ENCODE measurements at places on chromosomes 12 and 14. TPM values are rescaled to one million over a fixed set of nuclear protein-coding genes. Genes with fewer than 3 reads are reported as not detected.

DNA sequence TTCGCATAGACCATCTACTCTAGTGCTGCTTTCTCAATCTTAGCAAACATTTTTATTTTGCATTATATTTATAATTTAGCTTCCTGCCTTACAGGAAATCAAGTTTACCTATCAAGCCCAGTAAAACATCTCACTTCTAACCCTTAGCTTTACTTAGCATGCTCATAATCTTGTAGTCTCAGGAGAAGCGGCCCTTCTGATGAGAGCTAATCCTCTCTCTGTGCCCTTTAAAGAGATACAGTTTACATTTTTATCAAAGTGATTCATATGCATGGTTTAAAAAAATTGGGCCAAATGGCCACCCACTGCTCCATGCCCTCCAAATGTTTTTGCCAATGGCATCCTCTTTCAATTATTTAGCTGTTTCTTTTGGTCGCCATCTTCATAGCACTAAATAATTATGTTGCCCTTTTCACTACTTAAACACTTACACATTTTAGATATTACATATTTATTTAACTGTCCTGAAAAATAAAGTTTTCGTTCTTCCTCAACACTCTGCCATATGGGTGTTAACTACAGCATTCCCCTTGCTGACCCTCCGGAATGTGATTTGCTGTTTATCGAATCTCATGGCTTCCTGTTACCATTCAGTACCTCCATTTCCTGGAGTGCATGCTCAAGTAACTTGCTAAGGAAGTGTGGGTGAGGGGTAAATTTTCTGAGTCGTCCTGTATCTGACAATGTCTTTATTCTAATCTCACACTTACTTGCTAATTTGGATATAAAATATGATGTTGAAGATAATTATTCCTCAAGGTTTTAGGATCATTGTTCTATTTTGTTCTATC lies 29.3 kb downstream of the YLPM1 start:
- DNase-seq, result no peak
- H3K4me1 ChIP-seq, result no peaks in the 10 kb centered on the region
- no peak overlapping the region for H3K4me3 ChIP-seq
- no peaks in the 10 kb centered on the region for H3K27me3 ChIP-seq
- H3K36me3 ChIP-seq, result peaks cover 6% of the 10 kb centered on the region

GRCh38 chr14:101497684-101498525 lies 63.4 kb upstream of the DIO3 start:
- no peaks in the 10 kb centered on the region for H3K27me3 ChIP-seq
- H3K36me3 ChIP-seq, result no peaks in the 10 kb centered on the region

Gene PTPN6
- 457 TPM for total RNA-seq

DNA sequence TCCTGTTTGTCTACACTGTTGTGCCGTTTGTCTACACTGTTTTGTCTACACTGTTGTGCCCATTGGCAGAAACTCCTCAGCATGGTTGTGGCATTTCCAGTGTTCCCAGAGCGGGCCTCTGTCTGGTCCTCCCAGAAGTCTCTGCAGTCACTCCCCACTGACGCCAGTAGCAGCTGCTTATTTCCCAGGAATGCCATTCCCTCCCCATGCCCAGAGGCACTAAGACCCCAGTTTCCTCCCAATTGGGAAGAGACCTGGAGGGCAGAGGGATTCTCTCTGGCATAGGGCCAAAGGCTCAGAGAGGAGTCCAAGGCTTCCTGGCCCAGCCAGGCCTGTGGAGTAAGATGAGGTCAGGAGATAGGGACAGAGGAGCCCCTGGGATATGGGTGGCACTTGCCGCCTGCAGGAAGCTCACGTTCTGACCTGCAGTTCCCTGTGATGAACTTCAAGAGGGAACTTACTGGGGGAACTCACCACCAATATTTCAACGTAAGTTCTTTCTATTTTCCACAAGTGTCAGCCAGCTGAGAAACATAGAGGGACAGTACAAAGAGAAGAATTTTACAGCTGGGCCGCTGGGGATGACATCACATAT lies 69.1 kb downstream of the TNFAIP2 start:
- H3K4me1 ChIP-seq, result no peaks in the 10 kb centered on the region
- no peaks in the 10 kb centered on the region for H3K36me3 ChIP-seq
- H3K27me3 ChIP-seq, result peaks cover 2% of the 10 kb centered on the region
- no peak overlapping the region for H3K4me3 ChIP-seq
- no peak overlapping the region for H3K27ac ChIP-seq
- no peak for DNase-seq

- H3K27me3 ChIP-seq, result no peaks in the 10 kb centered on the region
- peaks cover 2% of the 10 kb centered on the region for H3K36me3 ChIP-seq
- DNase-seq, result no peak
- peak overlapping the region; percentile 94 for H3K27ac ChIP-seq
- H3K4me3 ChIP-seq, result peak overlapping the region; percentile 98
Observed at GRCh38 chr12:128820723-128821432, 2.9 kb downstream of the SLC15A4 start.

DNA sequence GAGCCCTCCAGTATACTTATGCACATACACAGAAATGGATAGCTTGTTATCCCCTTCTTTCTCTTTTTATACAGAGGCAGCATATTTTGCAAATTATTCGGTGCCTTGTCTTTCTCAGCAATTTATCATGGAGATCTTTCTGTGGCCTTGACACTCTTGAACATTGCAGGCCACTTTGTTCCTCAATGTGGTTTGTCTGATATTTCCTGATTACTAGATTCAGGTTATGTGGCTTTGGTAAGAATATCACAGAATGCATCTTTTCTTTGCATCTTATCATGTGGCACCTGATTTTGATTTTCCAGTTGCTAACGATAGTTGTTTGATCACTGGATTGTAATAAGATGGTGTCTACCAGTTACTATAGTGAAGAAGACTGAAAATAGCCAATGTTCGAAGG lies 7.1 kb upstream of the SNRPF start:
- no peaks in the 10 kb centered on the region for H3K27me3 ChIP-seq
- H3K4me1 ChIP-seq, result no peaks in the 10 kb centered on the region
- DNase-seq, result no peak
- H3K4me3 ChIP-seq, result no peak overlapping the region
- H3K27ac ChIP-seq, result no peak overlapping the region

Gene DPF3
- total RNA-seq, result 3.2 TPM

Gene PSMC6
- 71.4 TPM for total RNA-seq

Data from GM12878 (cell line).